ENCODE measurements at places on chromosomes 7 and 10.

DNA sequence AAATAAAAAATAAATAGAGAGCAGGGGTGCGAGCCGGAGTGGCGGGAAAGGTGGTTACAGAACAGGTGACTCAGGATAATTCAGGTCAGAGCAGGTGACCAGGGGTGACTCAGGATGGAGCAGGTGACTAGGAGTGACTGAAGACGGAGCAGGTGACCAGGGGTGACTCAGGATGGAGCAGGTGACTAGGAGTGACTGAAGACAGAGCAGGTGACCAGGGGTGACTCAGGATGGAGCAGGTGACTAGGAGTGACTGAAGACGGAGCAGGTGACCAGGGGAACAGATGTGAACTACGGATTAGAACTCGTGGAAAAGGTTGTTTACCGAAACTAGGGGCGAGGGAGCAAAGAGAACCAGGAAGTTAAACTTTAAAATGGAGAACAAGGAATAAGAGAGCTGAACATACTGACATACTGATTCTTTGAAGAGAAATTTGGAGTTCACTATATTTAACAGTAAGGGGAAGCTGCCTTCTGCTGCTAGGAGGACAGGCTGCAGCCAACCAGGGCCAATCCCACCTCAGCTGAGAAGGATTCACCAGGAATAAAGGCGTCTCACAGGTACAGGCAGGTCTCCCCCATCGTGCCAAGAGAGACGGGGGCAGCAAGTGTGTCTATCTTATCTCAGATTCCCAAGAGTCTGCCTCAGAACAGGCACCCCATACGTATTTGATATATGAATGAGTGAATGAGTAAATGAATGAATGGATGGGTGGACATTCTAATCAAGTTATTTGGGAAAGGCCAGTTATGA lies 101.3 kb downstream of the CPXM2 start:
- no peak for ATAC-seq

DNA sequence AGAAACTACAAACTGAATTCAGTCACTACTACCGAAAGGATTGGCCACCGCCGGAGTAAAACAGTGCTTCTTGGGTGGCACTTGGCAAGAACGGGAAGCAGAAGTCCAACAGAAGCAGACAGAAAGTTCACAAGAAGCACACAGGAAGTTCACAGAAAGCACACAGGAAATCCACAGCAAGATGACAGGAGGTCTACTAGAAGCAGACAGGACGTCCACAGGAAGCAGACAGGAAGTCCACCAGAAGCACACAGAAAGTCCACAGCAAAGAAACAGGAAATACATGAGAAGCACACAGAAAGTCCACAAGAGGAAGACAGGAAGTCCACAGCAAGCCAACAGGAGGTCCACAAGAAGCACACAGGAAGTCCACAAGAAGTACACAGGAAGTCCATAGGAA lies 399.2 kb upstream of the AUTS2 start:
- ATAC-seq, result no peak

DNA sequence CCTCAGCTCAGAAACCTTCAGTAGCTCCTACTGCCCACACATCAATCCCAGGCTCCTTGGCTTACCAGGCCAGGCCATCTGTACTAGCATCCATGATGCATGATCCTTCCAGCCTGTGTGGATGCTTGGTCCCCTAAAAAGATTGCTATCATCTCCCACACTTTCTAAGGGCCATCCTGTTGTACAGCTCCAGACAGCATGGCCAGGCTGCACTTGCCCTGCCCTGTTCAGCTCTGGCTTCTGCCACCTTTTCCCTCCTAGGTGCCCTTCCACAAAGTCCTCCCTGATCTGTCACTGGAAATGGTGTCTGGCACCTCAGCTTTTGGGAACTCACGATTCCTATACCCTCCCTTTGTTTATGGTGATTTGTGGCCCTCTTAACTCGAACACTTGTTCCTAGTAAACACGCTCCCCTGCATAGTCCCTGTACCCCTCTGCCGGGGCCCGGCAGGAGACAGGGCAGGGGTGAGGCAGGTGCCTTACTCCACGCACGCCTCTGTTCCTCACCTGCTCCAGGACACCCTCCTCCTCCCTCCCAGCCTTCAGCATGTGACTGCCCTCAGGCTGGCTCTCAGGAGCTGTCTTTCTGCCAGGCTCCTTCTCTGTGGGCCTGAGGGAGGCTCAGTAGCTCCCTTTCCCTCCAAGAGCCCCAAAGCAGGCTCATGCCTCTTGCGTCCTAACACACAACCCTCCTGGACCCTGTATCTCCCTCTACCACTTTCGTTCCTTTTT lies 71.8 kb downstream of the CDH23 start:
- no peak for ATAC-seq

GRCh38 chr10:78328592-78329404 lies 295.1 kb downstream of the RPS24 start:
- ATAC-seq, result no peak

DNA sequence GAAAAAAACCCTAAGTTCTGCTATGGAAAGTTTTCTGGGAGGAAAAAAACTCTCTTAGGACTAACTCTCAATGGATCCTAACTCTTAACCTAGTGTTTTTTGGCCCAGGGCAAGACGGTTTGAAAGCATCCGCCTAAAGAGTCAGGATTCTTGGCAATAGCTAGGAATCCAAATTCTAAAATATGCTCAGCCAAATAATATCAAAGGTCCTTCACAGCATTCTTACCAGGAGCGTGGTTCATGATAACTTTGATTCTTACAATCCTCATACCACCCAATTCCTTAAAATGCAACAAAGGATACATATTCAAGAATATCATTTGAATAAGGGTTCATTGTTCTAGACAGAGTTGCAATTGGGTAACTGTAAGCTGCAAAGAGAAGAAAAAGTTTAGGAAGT lies 21.3 kb downstream of the CPA1 start:
- no peak for ATAC-seq

DNA sequence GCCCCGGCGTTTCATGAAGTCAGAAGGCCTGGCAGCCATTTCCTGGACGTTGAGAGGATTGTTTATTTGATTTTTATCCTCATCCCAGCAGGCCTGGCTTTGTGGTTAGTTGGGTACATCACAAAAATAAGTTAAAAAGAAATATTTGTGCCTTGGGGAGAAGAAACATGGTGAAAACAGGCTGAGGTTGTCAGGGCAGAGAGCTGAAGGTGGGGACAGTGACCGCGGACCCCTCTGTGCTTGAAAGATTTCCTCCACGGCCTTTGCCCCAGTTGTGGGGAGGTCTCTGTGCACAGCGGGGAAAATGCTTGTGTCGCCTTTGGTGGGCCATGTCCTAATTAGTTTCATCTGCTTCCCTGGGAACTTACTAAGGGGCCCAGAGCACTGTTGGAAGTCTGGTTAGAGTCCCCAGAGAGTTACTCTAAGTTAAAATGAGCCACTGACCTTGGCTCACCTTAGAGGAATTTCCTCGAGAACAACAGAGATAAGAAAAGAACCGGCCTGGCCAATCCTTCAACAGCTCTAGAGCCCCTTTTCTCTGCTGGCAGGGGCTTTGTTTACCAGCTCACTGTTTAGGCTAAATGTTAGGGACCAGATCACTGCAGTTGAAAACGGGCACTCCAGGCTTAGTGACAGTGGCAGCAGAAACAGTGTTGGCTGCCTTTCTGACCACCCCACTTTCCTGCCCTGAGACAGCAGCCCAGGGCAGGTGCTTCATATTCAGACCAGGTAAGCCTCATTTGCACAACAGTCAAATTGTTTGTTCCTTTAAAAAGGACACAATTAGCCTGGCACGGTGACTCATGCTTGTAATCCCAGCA lies 37.9 kb downstream of the CRCP start:
- ATAC-seq, result no peak

DNA sequence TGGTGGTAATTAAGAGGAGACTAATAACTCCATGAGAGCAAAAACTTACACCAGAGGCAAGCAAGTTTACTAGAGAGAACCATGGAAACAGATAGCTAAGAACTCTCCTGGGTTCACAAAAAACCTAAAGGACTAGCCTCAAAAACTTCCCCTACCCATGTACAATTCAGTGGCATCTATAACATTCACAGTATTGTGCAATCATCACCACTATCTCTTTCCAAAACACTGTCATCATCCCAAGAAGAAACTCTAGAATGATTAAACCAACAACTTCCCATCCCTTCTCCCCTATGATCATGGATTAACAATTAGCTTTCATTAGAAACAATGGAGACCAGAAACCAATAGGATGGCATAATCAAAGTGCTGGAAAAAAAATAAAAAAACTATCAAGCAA lies 1038.3 kb downstream of the LRMDA start:
- ATAC-seq, result no peak

DNA sequence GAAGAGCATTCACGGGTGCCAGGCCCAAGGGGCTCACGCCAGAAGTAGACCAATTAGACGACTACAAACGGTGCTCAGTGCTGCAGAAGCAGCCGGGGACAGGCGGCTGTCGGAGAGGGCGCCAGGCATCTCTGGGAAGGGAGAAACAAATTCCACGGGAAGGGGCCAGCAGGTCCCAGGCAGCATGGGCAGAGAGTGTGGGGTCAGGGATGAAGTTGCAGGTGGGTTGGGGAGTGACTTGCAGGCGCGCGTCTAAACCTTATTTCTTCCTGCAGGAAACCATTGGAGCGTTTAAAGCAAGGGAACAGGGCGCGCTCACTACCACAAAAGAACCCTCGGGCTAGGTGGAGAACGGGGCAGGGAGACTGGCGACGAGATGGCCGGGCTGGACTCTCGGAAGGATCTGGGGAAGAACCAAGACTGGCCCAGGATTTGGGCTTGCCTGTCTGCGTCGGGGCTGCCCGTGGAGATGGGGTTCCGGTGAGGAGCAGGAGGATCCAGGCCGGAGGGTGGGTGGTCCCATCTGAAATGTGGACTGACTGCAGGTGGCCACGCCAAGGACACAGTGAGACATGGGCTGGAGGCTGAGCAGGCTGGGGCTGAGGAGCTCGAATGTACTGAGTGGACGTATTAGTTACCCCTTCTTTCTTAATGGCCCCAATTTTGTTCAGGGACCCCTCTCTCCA lies 116.3 kb upstream of the DIP2C start:
- ATAC-seq, result no peak

- no peak for ATAC-seq
Observed at GRCh38 chr10:131819241-131820072, 81.4 kb upstream of the PPP2R2D start.

DNA sequence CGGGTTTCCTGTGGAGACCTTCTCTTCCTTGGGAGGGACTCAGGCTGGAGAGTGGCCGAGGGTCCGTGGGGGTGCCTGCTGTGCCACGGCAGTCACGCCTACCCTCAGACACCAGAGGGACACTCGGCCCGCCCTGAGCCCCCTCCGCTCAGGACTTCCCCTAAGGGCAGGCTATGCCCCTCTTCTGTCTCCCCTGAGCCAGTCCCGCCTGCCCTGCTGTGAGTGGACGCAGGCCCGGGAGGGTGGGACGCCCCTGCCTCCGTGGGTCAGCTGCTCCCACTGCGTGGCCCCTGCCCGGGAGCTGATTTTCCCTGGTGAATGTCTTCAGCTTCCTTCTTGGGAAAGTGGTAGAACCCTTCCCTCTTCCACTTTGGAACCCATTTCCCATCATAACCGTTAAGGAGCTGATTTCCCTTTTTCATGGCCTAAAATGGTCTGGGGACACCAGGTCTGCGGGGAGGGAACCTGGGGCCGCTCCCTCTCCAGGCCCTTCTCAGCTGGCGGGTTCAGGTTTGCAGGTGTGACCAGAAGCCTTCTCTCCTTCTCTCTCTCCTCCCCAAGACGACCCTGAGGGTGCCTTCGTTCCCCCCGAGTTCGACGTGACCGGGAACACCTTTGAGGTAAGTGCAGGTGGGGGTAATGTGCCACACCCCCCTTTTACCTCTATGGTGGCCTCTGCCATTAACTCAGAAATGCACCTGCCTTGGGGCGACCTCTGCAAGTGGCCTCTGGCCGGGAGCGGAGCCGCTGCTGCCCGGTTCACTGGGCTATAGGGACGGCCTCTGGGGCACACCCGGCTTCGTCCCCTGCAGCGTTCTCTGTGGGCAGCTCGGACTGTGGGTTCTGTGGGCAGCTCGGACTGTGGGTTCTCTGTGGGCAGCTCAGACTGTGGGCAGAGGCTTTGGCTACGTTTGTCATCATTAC lies 7.9 kb downstream of the KNDC1 start:
- no peak for ATAC-seq

DNA sequence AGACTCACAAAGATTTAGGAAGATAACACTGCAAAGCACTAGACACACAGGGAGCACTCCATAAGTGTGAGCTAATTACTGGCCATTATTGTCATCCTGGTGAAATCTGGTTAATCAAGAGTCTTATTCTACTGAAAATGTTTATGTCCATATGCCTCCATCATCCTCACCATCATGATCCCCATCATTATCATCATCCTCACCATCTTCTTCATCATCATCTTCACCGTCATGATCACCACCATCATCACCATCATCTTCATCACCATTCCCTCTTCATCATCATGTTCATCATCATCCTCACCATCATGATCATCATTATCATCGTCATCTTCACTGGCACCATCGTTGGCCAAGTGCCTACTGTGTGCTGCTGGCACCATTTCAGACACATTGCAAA lies 76.3 kb upstream of the CARD11 start:
- no peak for ATAC-seq

DNA sequence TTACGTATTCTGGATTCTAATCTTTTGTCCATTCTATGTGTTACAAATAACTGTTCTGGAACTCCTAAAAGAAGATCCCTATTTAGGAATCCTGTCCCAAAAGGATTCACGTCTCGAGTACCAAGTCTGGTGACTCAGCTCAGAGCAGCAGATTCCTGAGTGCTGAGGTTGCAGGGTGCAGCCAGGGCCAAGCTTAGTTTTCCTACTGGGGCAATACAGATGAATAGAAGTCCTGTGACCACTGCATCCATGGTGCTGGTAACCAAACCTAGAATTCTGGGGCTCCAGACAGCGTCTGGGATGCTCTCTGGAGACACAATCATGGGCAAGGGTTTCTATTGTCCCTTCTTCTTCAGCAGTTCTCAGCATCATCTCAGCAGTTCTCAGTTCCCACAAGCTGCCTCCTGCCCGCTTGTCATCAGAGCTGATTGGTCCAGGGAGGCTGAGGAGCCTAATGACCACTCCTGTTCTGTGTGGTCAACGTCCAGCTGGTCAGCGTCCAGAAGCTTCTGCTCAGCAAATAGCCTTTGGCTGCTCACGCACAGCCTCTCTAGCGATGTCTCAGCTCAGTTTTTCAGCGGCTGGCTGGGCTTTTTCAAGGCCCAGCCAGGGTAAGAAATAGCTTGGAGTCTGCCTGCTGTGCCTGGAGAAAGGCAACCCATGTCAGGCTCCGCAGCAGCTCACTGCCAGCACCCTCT lies 50.4 kb upstream of the C7orf33 start:
- peak; percentile 94 for ATAC-seq
